Fibroblast of mammary gland (primary cell): ENCODE measurements at places on chromosomes 3 and 15.

DNA sequence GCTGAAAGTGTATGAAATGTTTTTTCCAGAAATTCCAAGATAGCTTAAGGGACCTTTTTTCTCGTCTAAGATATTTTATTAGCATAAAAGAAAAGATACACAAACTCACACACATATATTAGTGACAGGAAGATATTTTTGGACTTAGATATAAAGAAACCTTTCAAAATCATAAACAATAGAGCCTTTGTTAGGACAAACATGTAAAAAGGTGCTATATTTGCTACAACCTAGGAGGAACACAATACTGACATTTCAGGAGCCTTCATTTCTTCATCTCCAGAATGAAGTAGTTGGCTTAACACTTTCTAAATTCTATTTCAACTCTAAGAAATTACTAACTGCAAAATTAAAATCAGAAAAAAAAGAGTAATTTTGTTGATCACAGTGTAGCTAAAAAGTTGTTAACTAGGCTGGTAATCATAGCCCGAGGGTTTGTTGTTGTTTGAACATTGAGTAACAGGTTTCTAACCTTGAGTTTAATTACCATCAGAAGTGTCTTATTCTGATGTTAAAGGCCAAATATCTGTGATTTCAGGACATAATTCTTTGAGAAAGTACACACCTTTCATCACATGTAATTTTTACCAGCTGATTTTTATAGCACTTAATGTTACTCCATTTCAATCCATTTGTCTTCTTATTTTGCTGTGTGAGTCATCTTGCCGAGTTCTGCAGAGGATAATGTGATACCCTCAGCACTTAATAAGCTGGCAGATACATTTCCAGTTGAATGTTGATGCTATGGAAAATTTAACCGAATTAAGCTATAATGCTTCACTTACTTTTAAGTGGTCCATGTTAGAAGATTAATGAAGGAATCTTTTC lies 97.3 kb downstream of the MBNL1 start:
- DNase-seq = peak; percentile 73

DNA sequence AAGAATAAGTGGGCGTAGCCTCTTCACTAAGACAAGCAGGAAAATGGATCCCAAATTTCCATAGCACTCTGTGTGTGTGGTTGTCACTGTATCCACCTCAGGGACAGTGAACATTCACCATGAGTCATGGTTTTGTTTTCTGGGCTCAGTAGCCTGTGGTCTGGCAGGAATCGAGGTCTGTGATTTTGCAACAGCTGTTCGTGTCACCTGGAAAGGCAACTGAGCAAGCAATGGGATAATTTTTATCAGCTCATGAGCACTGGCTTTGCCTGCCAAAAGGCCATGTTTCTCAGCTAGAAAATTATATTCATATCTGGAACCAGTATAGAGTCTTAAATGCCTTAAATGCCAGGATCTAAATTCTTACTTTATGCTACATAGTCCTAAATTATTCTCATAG lies 60.9 kb downstream of the STRIT1 start:
- DNase-seq = peak; percentile 99

- peak; percentile 46 for DNase-seq
These were observed 53.1 kb upstream of the ULK4 start for GRCh38 chr3:42014921-42015533.

DNA sequence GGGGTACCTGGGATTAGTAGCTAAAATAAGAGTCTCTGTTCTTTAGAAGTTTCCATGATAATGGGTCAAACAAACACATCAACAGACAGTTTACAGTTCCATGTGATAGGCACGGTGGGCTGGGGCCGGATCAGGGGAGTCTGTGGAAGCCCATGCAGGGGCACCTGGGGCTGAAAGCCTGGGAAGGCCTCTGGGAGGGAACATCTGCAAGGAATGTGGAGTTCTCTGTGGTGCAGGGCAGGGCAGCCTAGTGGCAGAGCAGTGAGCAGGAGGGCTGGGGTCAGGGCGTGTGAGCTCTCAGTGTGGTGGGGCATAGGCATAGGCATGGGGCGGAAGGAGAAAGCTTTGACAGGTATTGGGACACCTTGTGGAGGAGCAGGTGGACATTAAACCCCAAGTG lies 207.7 kb upstream of the TRIM42 start:
- DNase-seq = no peak

- no peak for DNase-seq
These were observed 991.2 kb downstream of the TUSC7 start for GRCh38 chr3:117700573-117701360.

DNA sequence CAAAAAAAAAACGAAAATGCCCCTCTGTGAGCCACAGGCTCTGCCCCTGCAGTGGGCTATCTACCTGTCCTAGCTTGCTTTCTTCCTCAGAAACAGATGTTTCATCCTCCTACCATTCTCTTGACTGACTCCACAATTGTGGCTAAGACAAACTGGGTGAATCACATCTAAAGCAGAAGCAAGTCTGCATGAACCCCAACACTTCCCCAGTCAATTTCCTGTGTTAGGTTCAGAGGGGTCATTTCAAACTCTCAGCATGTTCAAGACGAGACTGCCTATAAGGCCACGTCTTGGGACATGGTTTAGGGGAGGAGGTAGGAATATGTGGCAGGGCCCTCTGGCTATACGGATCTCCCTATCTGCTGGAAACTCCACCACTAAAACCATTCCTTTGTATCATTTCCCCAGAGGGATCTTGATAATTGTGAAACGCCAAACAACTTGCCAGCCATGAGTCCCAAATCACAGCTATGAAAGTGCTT lies 28.6 kb upstream of the ANKDD1A start:
- DNase-seq = peak; percentile 52
